ENCODE measurements at places on chromosomes 12 and 14. TPM values are rescaled to one million over a fixed set of nuclear protein-coding genes. Genes with fewer than 3 reads are reported as not detected.

The FGF6 gene
- not detected for total RNA-seq

The ENDOU gene
- total RNA-seq, result not detected

The PSMD9 gene
- total RNA-seq, result 89.2 TPM

The IFI27 gene
- total RNA-seq, result 1.5 TPM

The KRT78 gene
- total RNA-seq, result not detected

The SLC25A21 gene
- total RNA-seq, result not detected

The BDKRB1 gene
- total RNA-seq, result not detected

The MSI1 gene
- total RNA-seq, result not detected

The NEUROD4 gene
- not detected for total RNA-seq

The IGFBP6 gene
- total RNA-seq, result 2.9 TPM

The MEG3 gene
- not detected for total RNA-seq

The EFS gene
- not detected for total RNA-seq

The CHFR gene
- 66.7 TPM for total RNA-seq

The RTL1 gene
- not detected for total RNA-seq

The LTB4R2 gene
- total RNA-seq, result 37.6 TPM

The TMEM229B gene
- total RNA-seq, result 11.7 TPM

The APOF gene
- 0.38 TPM for total RNA-seq

The CLBA1 gene
- total RNA-seq, result 1.2 TPM

The EML5 gene
- 5.2 TPM for total RNA-seq

The NPAS3 gene
- total RNA-seq, result not detected

The MRPS35 gene
- 45.5 TPM for total RNA-seq

The RNASE3 gene
- total RNA-seq, result not detected

The ASCL1 gene
- not detected for total RNA-seq

The ACOT6 gene
- not detected for total RNA-seq

The OTX2 gene
- total RNA-seq, result not detected

The LRP1-AS gene
- not detected for total RNA-seq

The KLHL28 gene
- 12.7 TPM for total RNA-seq

Data from OCI-LY7 (cell line).